Parietal lobe (tissue), 2 donors: ENCODE measurements at places on chromosomes 2 and 18. TPM values are rescaled to one million over a fixed set of nuclear protein-coding genes. Genes with fewer than 3 reads are reported as not detected.

UGT1A8 gene
- not detected for total RNA-seq

DSG1 gene
- total RNA-seq: not detected

FOXI3 gene
- 0.63 TPM for total RNA-seq

TUBA3E gene
- not detected for total RNA-seq

PROM2 gene
- 9.4 TPM for total RNA-seq

UGT1A4 gene
- total RNA-seq: not detected

B3GNT7 gene
- total RNA-seq: 1.3 TPM

LINC00305 gene
- not detected for total RNA-seq

UGT1A5 gene
- total RNA-seq: not detected
